Activated naive CD4-positive, alpha-beta T cell treated with anti-CD3 and anti-CD28 coated beads, Interleukin-2, amount 50 U/mL, for 72 hours (primary cell): ENCODE measurements at places on chromosomes 7 and 10. TPM values are rescaled to one million over a fixed set of nuclear protein-coding genes. Genes with fewer than 3 reads are reported as not detected.

The MALRD1 gene
- total RNA-seq, result not detected

The HEPACAM2 gene
- 0.55 TPM for total RNA-seq

The ZSCAN25 gene
- total RNA-seq, result 30.7 TPM

The CDNF gene
- total RNA-seq, result 1.0 TPM

The FRMD4A gene
- 0.41 TPM for total RNA-seq

The CBX3 gene
- 271 TPM for total RNA-seq

The NPFFR1 gene
- not detected for total RNA-seq

The CLCN1 gene
- 0.12 TPM for total RNA-seq

The LEP gene
- not detected for total RNA-seq

The MMP21 gene
- not detected for total RNA-seq

The FGFBP3 gene
- total RNA-seq, result 0.25 TPM

DNA sequence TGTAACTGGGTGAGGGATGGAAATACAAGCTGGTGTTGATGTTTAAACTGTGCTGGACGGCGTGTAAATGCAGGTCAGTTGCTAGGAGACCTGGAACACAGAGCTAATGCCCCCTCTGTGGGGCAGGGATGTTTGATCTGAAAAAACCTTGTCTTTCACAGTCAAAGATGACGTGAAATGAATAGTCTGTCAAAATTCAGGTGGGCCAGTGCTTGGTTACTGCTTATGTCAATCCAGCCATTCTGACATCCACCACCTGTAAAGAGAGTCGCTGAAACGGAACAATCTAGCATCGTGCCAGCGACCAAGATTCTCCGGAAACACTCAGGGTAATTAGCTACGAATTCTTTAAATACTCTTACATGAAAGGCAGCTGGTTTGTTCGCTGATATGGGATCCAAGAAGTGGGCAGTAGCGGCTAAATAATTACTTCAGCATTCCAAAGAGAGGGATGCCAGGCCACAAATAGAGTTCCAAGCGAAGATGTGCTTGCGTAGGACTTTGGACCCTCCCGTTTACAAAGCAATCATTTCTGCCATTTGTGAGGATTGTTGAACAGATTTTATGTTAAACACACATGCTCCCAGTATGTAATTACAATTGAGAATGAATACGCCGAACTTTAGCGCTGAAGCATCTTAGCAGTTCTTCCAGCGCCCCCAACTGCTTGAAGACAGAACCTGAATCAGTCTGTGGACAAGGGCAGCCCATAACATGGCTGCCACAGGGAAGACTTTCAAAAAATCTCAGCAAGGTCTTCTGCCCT lies 7.3 kb upstream of the ASB4 start:
- no peak for DNase-seq

DNA sequence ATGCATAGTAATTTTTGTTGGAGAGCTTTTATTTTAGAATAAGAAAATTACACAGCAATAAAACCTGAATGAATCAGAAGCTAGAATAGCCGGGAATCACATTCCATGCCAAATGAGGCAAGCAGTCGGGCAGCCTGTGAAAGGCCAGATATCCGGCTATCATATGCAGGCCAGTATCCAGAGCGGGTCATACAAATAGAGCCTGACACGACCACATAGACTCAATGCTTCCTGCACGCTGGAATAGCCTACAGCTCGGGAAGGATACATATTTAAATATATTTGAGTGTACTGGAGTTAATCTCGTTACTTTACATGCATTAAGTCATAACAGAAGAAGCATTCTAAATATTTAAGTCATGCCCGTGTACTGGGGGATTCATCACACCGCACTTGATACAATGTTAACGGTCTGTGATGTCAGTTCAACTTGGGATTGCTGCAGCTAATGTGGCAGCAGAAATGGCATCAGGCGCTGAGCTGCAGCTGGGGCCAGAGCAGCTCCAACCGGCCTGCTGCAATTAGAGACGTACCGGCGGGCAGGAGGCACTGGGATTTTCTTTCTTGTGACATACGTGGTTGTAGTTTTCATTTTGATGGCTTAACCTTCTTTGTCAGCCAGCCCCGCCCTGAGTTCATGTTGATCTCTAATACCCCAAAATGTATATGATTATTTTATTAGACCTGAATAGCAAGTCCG lies 112.0 kb downstream of the EBF3 start:
- DNase-seq, result peak; percentile 21

DNA sequence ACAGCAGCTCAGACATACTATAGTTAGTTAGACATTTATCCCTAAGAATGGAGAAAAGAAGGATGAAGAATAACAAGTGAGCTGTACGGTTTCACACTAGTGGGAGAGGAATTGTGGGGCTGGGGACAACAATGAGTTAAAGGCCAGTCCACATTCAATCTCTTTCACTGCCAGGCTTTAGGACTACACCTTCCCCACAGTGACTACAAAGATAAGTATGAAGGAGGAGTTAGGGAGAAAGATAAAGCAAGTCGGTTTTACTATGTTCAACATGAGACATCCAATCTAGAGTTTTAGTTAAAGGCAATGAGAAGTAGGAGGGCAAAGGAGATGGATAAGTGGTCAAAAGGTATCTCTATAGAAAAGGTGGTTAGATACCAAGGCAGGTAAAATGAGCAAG lies 16.3 kb downstream of the ARHGAP12 start:
- DNase-seq, result no peak

DNA sequence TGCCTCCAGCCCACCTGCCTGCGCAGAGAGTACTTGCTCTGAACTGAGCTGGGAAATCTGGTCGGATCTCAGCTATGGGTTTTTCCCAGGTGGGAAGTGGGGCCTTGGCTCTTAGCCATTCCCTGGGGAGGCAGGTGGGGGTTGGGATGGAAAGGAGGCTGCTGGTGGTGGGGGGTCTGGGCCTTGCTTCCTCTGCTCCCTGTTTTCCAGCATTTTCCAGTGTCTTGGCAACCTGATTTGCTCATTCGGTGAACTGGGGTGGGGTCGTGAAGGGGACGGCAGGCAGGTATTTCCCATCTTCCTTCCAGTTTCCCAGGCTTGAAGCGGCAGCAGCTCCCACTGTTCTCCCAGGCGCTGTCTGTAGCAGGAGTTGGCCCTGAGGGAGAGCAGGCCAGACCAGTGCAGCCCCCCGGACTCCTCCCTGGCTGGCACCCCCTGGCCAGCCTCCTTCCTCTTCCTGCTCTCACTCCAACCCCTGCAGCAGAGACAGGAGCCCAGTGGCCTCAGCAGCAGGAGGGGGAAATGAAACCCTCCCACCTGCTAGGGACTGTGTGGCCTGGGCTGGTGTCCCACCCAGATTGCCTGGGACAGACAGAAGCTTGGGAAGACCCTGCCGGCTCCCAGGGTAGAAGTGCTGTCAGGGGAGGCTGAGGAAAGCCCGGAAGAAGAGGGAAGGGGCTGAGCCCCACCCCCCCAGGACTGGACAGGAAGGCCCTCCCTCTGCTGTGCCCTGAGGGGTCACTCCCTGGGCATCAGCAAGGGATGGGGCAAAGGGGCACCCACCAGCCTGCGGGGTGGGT lies 6.6 kb downstream of the TRIM8 start:
- no peak for DNase-seq

- DNase-seq, result no peak
Observed at GRCh38 chr10:46092524-46093081, 46.5 kb upstream of the MSMB start.

- DNase-seq, result peak; percentile 32
Observed at GRCh38 chr7:36391436-36392198, 2.0 kb downstream of the ANLN start.

GRCh38 chr10:112168733-112169132 lies 14.8 kb downstream of the GPAM start:
- DNase-seq, result no peak

GRCh38 chr10:17657103-17657500 lies 13.2 kb downstream of the STAM start:
- DNase-seq, result no peak

DNA sequence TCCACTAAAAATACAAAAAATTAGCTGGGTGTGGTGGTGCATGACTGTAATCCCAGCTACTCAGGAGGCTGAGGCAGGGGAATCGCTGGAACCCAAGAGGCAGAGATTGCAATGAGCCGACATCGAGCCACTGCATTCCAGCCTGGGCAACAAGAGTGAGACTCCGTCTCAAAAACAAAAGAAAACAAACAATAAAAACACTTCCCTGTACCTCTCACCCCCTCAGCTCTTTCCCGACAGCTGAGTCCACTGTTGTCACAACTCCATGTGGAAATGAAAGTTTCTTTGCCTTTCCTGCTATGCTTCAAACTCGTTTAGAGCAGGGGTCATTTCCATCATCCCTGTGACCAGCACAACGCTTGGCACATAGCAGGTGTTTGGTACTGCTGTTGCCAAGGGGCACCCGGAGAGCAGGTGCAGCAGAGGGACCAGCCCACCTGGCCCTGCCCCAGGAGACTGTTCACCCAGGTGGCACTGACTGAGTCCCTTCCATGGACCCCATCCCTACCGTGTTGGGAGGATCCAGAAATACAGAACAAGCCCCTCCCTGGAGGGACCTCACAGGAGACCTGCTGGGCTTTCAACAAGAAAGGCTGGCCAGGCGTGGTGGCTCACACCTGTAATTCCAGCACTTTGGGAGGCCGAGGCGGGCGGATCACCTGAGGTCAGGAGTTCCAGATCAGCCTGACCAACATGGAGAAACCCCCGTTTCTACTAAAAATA lies 4.9 kb downstream of the TMEM130 start:
- no peak for DNase-seq

- DNase-seq, result no peak
Observed at GRCh38 chr10:7969623-7970022, 84.9 kb upstream of the GATA3 start.

DNA sequence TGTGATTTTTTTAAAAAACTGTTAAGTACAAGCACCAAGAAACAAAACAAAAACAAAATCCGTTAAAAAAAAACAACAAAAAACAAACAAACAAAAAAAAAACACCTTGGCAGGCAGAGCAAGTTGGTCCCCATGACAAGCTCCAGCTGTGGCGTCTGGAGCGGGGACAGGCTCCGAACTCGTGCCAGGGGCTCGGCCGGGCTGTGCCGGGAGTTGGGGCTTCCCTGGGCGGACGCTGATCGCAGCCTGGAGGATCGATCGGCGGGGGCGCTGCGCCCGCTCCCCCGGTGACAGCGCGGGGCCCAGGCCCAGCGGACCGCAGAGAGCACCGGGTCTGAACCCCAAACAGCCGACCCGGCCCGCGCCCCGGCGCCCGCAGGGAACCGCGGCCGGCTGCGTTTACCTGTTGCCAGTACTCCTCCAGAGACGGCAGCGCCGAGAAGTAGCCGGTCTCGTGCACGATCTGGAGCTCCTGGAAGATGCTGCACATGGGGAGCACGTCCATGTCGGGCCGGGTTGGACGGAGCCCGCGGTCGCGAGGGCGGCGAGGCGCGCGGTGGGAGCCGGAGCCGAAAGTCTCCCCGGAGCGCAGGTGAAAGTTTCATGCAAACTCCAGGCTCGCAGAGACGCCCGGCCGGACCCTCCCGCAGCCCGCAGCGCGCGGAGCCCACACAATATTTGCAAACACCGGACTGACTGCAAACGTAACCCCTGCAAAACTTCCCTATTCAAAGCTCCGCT lies at the start of gene KLF6:
Gene KLF6, minus strand, starts transcription at position 700 of the 741 bp plus-strand sequence. Its CDS starts 195 bp downstream, at position 505.
- DNase-seq, result no peak

DNA sequence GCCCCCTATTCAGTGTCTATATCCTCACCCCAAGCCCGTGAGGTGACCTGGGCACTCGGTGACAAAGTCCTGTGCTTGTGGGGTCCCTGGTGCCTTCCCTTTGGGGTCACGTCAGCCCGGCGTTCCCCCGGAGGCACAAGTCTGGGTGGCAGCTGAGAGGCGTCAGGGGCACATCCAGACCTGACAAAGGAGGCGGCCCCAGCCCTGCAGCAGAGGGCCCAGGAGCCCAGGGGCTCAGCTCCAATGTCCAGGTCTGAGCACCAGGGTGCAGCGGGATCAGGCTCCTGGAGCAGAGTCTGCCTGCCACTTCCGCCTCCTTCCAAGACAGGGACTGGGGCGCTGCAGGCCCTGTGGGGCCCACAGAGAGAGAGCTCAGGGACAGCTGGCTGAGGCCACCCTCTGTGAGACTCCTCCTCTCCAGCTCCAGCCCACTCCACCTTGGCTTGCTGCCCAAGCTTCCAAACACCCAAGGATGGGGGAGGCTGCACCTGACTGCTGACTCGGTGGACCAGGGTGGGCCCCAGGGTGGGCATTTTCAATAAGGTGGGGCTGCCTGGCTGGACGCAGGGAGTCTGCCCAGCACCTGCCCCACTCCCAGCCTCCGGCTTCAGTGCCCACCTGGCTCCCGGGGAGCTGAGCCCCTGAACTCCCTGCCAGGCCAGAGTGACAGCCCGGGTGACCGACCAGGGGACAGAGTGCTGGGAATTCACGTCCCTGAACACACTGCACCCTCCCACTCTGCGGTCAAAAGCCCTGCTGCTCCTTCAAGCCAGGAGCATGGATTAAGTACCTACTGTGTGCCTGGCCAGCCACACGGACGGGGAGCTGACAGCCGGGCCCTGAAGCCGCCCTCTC lies 1.0 kb upstream of the KNDC1 start:
- DNase-seq, result peak; percentile 53

DNA sequence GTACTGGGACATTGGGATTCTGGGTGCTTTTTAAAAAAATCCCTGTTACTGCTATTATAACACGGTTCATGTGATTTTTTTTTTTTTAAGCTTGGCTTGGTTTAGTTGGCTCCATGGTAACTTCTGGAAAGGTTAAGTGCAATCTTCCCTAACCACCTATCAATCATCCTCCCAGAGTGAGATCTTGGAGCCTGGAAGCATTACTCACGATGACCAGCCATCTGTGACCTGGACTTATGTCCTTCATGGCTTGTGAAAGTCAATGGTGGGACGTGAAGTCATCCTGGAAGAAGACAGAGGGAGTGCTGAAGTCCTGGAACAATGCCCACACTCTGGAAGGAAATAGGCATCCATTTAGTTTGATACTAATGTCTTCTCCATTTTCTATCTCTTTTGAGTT lies 135.5 kb upstream of the FRMD4A start:
- no peak for DNase-seq

DNA sequence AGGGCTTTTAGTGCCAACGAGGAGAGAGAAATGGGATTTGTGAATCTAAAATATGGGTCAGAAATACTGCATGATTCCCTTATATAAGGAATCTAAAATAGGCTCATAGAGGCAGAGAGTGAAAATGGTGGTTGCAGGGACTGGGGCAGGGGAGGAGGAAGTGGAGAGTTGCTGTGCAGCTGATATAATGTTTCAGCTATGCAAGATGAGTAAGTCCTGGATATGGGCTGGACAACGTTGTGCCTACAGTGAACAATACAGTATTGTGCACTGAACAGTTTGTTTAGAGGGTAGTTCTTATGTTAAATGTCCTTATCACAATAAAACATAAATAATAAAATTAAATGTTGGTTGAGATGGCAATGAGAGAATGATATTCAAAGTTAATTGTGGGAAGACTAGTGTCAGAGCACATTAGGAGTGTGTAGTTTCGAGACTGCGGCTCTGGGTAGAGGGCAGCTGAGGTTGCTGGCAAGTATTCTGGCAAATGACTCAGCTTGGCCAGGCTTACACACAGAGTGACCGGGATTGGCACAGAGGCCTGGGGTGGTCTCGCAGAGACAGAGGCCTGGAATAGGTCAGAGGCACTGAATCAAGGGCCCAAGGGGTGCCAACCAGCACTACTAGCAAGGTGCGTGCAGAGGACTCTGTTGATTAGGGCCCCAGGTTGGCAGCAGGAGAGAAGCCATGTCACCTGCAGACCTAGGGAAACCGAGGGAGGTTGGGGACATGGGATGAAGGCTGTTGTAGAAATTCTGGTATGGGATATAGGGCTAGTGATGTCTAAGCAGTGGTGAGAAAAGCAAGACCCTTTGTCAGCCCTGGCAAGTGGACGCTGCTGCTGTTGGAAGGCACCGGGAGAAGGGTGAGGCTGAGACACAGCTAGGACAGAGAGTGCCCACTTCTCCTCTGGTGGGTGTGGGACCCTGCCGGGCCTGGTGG lies 2.8 kb upstream of the DEPP1 start:
- no peak for DNase-seq

- DNase-seq, result no peak
Observed at GRCh38 chr10:72174297-72174662, 41.5 kb upstream of the ANAPC16 start.
